T1000 (cell line): ENCODE measurements at places on chromosomes 3 and 15.

DNA sequence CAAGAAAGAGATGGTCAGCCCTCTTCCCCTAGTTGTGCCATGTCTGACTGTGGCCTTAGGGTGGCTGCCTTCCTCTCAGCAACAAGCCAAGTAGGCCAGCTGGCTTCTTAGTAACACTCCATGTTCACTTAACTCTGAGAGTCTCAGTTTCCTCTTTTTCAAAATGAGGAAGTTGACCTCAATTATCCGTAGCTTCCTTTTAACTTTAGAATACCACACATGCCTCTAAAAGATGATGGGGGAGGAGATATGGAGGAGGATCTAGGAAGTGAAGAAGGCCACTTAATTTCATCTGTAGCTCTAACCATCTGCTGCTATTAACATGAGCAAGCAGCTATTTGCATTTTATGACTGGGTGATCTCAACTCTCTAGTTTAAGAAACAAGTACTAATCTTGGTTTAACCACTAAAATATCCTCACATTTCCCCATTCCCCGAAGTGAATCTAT is 32.9 kb downstream of the CD200R1L start:
- DNase-seq = no peak

DNA sequence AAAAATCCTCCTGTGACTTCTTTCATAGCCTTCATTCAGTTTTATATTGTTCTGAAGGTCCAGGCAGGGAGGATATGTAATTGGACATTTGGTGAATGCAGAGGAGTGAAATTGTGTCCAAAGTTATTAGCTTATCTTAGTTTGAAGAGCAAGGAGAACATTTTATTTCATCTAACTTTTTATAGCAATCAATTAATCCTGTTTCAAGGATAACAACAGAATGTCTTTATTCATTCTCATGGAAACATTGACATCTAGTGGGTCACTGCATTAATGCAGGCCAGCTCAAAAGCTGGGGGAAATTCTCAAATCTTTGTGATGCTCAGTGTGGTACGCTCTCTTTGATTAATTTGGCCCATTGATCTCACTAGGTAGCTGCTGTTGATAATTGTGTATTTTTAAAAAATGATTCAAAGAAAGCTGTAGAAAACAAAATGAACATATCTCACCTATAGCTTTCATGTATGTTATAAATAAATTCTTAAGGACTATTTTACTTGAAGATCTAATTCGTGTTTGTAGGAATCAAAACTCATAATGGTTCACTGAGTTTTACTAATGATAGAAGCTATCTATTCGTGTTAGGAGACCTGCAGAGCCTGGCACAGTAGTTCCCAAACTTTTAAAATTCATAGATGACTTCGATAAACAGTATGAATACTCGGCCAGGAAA is 150.8 kb upstream of the KCNMB2 start:
- DNase-seq = no peak

GRCh38 chr3:46442576-46443530 is 21.9 kb downstream of the LTF start:
- no peak for DNase-seq

- no peak for DNase-seq
Observed at GRCh38 chr3:50340448-50341329, at the start of gene RASSF1. RASSF1 (minus strand) TSS chr3:50340836; CDS start chr3:50340805, 31 bp downstream.

- no peak for DNase-seq
Observed at GRCh38 chr15:91549581-91549980, 303.9 kb upstream of the SLCO3A1 start.

DNA sequence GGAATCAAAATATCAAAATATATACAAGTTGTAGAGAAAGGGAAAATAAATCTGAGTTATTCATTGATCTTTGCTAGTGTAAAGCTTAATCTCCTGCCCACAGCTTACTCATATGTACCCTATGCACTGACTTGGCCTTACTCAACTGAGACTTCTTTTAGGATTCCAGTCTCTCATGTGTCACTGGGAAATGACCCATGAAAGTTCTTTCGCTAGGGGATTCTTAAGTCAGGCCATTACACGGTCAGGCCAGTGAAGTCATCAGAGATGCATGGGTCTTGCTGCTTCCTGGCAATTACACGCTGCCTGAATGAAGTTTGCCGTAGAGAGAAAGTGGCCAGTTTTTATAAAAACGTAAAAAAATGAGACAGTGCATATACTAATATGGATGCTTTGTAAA is 20.7 kb upstream of the LPP start:
- no peak for DNase-seq

- DNase-seq = no peak
Observed at GRCh38 chr15:101613130-101614000, 38.8 kb downstream of the TM2D3 start.
